Activated naive CD4-positive, alpha-beta T cell treated with Interleukin-2 at 50 U/mL for 16 hours (primary cell): ENCODE measurements at places on chromosomes 13 and 19.

- DNase-seq, result no peak
Measured at GRCh38 chr19:29422486-29423085, 103.2 kb upstream of the VSTM2B start.

DNA sequence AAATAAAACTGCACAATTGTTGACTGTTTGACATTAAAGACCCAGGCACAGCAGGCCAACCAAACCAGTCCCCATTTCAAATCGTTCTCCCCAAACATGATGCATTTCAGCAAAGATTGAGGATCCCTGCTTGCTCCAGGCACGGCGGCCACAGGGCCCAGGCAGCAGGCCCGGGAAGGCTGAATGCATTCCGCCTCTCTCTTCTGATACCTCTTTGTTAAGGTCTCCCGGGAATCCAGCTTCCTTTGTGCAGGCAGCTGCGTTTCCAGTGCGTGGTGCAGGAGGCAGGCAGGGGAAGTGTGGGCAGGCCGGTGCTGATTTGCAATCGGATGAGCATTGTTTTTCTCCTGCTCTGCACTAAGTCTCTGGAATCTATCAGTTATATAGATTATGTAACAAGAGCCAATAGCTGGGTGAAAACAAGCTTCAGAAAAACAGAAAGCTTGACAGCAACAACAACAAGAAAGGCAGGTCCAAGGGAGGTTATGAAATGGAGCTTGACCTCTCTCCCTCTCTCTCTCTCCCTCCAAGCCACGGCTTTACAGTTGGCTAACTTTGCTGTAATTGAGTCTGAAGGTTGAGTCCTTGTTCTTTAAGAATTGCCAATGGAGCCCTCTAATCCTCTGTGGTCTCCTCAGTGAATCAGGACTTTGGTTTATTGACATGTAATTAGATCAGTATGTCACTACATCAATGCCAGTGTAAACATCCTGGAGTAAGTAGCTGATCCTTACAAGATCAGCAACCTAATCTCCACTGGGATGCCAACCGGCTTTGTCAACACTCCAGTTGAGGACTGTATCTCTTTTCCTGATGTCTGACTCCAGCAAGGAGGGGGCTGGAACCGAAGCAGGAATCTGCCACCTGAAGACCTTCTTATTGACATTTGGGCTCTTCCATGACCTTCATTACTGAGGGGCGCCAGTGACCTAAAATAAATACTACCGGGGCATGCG lies 338.0 kb downstream of the TEX29 start:
- DNase-seq, result no peak

GRCh38 chr13:26228096-26228495 lies 6.0 kb upstream of the RNF6 start:
- no peak for DNase-seq

GRCh38 chr13:100838387-100838786 lies 163.8 kb upstream of the TMTC4 start:
- no peak for DNase-seq

GRCh38 chr13:63086286-63086685 lies 1670.6 kb upstream of the PCDH20 start:
- no peak for DNase-seq

- DNase-seq, result no peak
Measured at GRCh38 chr19:13342672-13343071, 163.6 kb downstream of the CACNA1A start.

DNA sequence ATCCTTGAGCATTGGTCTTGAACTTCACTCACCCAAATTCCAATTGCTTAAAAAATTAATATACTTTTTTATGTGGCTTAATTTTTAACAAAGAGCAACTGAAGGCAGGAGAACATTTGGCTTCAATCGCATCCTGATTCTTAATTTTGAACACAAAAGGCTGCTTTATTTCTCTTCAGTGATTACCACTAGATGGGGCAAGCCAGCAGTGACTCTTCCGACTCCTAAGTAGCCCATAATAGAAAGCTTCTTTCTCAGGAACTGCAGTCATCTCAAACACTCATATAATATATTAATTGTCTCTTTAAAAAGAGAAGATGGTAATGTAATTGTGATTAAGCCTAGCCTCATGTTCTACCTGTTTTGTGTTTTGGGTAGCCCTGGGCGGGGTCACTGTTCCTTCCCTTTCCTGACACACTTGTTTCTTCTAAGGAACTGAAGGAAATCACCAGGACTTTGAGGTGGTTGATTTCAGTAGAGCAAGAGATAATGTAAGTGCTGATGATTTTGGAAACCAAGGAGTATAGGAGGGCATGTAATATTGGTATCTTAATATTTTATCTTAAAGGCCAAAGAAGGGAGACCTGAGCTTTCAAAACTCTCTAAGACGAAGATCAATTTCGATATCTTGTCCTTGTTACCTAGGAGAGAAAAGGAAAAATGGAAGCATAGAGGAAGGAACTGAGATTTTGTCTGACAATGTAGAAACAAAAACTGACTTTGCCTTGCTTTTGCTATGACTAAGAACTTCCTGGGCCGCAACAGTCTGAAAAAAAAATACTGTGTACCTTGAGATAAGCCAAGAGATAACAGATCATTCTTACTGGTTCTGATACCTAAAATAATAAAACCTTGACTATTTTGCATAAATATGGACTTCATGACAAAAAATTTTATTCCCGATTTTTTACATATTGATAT lies 73.1 kb downstream of the TNFSF13B start:
- no peak for DNase-seq

DNA sequence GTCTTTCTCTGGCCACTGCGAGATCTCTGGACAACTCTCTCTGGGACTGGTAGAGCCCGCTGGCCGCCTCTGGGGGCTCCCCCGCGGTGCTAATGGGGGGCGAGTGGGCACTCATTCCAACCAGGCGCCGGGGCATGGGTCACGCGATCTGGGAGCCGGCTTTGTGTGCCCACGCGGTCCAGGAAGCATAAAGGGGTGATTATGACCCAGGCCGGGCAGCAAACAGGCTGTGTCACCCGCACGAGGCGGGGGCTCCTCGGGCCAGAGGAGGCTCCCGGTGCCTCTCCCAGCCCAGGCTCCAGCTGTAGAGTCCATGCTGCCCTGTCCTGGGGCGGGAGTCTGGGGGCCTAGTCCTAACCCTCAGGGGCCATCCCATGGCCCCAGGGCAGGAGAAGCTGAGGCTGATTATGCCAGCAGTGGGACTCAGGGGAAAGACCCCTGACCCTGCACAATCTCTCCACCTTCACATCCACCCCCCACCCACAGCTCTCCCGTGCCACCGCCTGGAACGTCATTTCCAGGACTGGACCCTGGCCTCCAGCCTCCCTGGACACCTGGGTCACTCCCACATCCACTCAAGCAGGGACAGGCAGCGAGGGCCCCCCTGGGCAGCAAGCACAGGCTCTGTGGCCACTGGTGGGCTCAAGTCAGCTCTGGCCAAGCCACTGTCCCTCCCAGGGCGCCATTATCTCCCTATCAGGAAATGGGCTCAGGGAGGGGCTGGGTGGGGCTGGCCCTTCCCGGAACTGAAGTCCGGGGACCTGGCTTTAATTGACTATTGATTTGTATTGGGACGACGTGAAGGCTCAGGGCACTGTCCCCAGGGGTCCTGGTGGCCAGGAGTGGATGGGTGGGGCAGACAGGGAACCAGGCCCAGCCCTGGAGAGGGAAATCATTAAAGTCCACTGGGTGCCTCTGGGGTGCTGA lies 50.0 kb downstream of the PTPRS start:
- DNase-seq, result no peak

- DNase-seq, result no peak
Measured at GRCh38 chr13:74562381-74562780, 428.2 kb upstream of the KLF12 start.

- DNase-seq, result no peak
Measured at GRCh38 chr19:44356383-44357111, at the start of gene ZNF112. TSS of gene ZNF112 (minus strand) at chr19:44356680. CDS start at chr19:44340539, 16,141 bp downstream.

GRCh38 chr19:58364146-58364545 lies 1.6 kb upstream of the ZNF497 start:
- no peak for DNase-seq

- DNase-seq, result no peak
Measured at GRCh38 chr13:41387576-41387975, 69.8 kb upstream of the RGCC start.

GRCh38 chr13:98599502-98600328 lies 22.8 kb upstream of the STK24 start:
- no peak for DNase-seq

DNA sequence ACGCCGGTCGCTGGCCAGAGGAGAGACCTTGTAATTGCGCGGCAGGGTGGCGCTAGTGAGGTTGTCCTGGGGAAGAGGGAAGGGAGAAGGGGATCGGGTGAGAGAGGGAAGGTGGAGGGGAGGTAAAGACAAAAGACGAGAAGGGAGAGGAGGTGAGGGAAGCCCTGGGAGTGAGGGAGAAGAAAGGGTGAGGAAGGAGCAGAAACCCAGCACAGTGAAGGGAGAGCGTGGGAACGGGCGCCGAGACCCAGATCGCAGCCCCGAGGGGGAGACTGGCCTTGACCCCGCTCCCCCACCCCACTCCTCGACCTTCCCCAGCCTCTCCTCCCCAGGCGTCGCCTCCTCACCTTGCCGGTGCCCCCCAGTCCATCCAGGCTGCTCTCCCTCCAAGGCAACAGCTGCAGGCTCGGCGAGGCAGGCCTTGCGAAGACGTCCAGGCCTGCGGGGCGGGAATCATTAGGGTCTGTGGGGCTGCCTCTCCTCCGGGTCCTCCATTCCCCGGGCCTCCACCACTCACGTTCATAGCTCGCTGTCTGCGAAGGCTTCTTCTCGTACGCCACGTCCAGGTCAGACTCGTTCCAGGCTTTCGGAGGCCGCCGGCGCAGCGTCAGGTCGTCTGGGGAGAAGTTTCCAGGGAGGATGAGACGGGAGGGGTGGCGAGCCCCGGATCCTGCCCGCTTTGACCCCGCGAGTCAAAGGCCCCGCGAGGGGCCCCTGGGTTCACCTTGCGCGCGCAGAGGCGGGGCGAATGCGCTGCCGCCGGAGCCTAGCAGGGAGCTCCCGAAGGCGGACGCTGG lies 8.8 kb downstream of the PPP1R13L start:
- no peak for DNase-seq

DNA sequence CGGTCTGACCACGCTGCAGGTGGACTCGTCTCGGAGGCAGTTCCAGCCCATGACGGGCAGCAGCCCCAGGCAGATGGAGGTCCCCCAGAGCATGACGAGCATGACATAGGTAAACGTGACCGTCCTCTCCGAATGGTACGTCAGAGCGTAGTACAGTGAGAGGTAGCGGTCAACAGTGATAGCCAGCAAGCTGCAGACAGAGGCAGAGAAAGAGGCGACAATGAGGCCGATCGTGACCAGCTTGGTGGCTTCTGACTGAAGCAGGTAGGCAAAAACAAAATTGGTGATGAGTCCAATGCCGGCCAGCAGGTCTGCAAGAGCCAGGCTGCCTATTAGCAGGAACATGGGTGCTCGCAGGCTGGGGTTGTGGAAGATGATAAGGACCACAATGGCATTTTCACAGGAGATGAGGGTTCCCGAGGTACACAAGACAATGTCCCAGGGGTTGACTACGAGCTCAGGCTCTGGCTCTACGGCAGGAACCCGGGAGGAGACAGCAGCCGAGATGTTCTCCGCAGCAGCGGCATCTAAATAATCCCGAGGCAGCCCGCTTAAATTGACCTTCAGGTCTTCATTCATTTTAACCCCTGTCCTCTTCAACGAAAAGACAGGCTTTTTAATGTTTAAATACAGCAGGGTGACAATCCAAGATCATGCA lies 1.2 kb downstream of the GPR12 start:
- DNase-seq, result no peak

DNA sequence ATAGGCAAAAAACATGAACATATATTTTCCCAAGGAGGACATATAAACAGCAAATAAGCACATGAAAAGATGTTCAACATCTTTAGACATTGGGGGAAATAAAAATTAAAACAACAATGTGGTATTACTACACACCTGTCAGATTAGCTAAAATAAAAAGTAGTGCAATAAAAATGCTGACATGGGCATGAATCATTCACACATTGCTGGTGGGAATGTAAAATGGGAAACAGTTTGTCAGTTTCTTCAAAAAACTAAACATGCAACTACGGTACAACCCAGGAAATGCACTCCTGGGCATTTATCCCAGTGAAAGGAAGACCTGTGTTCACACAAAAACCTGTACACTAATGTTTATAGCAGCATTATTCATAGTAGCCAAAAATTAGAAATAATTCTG lies 5.3 kb upstream of the SUCLA2 start:
- no peak for DNase-seq

DNA sequence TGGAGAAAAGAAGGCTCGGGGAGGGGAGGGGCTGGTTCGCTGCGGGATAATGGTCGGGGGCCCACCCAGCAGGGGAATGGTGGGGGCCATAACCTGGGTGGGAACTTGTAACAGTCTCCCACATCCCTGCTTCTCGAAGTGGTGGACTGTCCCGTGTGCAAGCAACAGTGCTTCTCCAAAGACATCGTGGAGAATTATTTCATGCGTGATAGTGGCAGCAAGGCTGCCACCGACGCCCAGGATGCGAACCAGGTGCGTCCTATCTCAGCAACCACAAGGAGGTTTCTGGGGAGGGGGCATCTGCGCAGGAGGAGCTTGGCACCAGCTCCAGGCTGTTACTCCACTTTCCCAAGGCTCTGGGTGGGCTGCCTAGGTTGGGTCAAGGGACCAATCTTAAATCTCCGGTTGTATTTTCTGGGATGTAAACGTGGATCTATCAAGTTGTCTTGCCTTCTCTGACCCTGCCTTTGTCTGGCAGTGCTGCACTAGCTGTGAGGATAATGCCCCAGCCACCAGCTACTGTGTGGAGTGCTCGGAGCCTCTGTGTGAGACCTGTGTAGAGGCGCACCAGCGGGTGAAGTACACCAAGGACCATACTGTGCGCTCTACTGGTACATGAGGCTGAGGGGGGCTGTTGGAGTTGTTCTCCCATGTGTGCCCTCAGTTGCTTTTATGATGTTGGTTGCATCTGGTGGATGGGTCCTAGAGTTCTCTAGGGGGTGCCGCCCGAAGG lies 1.6 kb downstream of the TRIM28 start:
- no peak for DNase-seq

DNA sequence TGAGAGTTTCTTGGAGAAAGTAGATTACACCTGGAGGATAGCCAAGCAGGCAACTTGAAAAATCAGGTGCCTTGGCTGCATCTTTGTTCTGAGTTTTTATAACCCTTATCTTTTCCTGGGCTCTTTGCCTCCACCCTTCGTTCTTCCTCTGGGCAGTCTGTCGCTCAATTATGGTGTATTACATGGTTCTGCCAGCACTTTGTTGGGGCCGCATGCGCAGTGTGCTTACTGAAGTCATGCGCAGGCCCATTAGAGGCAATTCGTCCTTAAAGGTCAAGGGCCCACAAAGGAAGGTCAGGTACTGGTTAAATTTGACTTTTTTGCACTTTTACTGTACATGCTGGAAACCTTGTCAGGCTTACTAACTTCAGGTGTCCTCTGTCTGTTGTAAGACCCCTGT lies 761.9 kb upstream of the SLITRK5 start:
- DNase-seq, result no peak
